ENCODE measurements at places on chromosomes 7 and 10.

GRCh38 chr7:27917774-27918314, 177.9 kb downstream of the TAX1BP1 start:
- no peak for DNase-seq

GRCh38 chr7:100590077-100590737, 4.1 kb downstream of the FBXO24 start:
- no peak for DNase-seq

DNA sequence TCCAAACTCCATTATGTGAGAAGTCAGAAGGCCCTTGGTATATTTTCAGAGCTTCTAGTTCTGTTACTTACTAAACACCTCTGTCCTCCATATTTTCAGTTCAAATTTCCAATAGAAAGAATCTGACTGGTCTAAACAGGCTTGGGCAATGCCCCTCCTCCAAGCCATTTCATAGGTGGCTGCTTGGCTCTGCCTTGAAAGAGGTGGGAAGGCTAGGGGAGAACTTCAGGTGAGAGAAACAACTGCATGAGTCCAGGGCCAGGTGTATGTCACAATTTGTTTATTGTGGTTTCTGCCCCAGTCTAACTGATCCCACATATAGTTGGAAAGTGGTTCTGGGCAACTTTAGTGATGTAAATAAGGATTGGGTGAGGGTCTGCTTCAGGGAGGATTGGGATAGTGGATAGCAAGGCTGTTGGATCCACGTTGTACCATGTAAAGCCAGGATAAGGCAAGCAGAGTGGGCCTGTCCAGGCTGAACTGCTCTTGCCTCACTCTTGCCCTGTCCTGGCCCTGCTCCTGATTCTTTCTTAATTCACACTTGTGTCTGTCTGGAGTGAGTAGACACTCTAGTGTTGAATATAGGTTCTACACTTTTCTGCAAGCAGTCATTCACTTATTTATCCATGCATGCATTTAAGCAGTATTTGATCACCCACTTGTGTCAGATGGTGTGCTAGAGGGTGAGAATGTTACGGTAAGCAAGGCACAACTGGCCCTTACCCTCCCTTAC, 67.5 kb upstream of the COMTD1 start:
- no peak for DNase-seq

DNA sequence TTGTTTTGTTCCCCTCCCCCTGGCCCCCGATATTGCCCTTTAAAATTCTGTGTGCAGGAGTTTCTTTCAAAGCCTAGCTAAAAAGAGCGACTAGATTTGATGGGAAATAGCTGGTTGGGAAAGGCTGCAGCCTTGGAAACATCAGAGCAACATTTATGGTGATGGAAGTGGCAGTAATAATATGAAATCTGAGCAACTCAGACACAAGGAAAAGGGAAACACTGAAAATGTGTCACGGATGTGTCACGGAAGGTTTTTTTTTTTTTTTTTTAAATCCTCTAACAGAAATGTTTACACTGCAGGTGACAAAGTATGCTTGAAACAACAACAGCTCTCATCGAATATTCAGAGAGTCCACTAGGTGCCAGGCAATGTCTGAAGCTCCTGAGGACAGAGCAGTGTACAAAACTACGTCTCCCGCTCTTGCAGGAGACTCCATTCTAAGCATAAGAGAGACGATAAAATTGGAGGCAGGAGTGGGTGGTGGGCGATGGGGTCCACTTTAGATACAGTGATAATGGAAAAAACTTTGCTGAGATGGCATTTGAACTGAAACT, 143.0 kb downstream of the RSU1 start:
- no peak for DNase-seq

- no peak for DNase-seq
Measured at GRCh38 chr10:28111712-28112111, 112.8 kb upstream of the ODAD2 start.

- no peak for DNase-seq
Measured at GRCh38 chr10:126598009-126598408, 72.5 kb downstream of the C10orf90 start.

DNA sequence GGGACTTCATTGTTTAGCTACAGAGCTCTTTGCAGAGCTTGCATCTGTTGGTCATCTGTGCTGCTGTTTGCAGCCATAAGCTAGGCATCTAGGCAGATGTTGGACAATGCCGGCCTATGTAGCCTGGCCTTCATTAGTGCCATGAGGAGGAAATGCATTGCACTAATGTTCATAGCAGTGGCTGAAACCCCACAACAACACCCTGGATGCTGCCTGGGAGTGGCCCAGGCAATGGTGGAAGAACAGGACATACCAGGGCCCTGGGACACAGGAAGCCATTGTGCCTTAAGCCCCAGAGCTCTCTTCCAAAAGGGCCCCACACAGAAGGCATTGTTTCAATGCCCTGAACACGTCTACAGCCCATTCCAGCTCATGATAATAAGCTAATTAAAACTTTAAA, 131.5 kb upstream of the LYZL1 start:
- DNase-seq = no peak

GRCh38 chr7:103398483-103399127, 47.4 kb downstream of the SLC26A5 start:
- no peak for DNase-seq

DNA sequence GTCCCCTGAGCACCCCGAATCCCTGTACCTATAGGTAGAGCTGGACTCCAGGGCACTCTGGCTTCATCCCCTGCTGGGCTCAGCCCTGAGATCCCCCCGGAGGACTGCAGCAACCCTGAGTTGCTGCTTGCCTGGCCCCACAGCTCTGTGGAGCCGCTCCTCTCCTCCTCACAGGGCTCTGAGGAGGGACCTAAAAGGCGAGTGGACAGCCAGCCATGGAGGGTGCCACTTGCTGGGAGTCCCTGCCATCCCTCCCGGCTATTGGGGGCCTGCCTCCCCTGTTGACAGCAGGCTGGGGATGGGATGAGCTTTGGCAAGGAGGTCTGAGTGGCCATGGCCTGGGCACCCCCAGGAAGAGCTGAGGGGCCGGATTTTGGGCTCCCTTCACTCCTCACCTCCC, 28.0 kb upstream of the RASGEF1A start:
- no peak for DNase-seq

DNA sequence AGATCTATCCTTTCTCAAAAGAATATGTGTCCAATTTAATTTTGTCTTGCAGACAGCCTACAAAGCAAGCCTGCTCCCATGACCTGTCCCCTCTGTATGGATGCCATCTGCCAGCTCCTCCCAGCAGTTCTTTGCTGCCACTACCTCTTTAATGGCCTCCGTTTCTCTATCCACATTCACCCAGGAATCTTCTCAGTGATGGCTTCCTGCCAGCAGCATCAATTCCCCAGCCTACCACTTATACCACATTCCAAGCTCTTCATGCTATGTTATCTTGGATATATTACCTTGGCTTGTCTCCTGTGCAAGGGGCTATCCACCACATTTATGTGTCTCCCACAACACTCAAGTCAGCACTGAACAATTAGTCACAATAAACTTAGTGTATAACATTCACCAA, 133.2 kb downstream of the VPS50 start:
- no peak for DNase-seq

GRCh38 chr7:101575168-101575567, 53.9 kb downstream of the MYL10 start:
- DNase-seq = no peak

DNA sequence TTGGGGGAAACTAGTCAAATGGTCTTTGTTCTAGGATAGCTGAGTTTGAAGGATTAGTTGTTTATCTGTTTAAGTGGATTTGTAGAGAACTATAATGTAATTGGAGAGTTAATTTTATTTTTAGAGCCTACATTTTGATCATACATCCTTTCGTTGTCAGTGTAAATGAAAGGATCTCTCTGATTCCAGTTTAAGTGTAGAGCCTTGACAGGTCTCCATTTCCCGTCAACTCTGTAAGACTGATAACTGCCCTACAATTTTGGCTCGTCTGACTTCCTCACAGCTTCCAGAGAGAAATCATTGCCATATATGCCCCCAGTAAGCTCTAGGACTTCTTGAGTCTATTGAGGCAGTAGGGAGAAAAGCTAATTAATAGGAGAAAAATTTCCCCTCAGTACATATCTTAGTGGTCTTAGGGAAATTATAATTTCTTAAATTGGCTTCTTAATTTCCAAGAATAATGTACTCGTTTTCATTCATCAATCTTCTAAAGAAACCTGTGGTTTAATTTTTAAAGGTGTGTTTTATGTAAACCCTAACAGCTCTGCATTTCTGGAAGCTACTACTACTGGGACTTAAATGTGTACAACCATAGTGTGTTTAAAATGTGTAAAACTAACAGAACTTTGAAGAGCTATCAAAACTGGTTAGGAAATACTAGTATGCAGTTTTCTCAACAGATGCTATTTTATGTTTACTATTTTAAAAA, 3.8 kb downstream of the KMT2E start:
- no peak for DNase-seq

- DNase-seq = no peak
Measured at GRCh38 chr7:116802746-116803152, 59.6 kb upstream of the CAPZA2 start.

GRCh38 chr10:108801775-108802517, 1121.4 kb downstream of the XPNPEP1 start:
- DNase-seq = no peak

DNA sequence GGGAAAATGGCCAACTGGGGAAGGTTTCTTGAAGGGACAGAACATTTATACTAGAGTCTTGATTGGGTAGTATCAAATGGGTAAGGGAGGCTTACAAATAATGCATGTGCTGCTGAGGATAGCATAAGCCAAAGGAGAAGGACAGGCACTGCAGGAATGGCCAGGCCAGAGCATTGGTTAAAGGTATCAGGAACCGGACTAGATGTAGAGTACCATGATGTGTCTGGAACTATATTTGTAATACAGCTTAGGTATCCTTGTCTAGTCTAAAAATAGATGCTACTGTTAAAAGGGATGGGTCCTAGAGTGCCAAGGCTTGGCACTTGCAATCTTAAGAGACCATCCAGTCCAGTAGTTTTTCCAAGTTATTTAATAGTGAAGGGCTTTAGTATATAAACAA, 20.3 kb downstream of the TMEM243 start:
- no peak for DNase-seq

- no peak for DNase-seq
Measured at GRCh38 chr10:133608855-133609254, 17.7 kb downstream of the FRG2B start.

DNA sequence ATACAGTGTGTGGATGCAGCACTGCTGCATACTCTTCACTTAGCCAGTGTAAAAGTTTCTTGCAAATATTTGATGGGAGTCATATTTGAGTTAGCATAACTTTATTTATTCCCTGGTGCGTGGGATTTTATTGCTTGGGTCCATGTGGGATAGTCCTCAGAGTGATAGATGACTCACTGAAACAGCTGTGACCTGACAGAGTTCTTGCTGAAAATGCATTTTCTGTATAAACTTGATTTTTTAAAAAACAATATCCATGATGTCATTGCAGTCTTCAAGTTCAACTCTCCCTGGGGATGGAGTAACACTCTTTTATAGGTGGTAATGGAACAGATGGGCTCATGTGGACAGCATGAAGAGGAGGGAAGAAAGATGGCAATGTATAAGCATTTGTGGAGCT, 310.0 kb downstream of the PPP1R3A start:
- no peak for DNase-seq

- DNase-seq = no peak
Measured at GRCh38 chr10:114694062-114694461, 36.0 kb upstream of the ABLIM1 start.

- no peak for DNase-seq
Measured at GRCh38 chr7:77386165-77386822, 29.9 kb downstream of the GSAP start.

Measured in activated CD4-positive, alpha-beta T cell treated with anti-CD3 and anti-CD28 coated beads, Interleukin-2, amount 50 U/mL, for 4 hours (primary cell).